ENCODE measurements at places on chromosomes 7 and 10. TPM values are rescaled to one million over a fixed set of nuclear protein-coding genes. Genes with fewer than 3 reads are reported as not detected.

- H3K36me3 ChIP-seq, result no peaks in the 10 kb centered on the region
- peak; percentile 48 for DNase-seq
- no peaks in the 10 kb centered on the region for H3K27me3 ChIP-seq
These were observed 19.6 kb upstream of the SCIN start for GRCh38 chr7:12550956-12551355.

- DNase-seq, result peak; percentile 41
- no peaks in the 10 kb centered on the region for H3K27me3 ChIP-seq
- H3K36me3 ChIP-seq, result no peaks in the 10 kb centered on the region
These were observed 112.8 kb downstream of the CDK14 start for GRCh38 chr7:90708841-90709317.

DNA sequence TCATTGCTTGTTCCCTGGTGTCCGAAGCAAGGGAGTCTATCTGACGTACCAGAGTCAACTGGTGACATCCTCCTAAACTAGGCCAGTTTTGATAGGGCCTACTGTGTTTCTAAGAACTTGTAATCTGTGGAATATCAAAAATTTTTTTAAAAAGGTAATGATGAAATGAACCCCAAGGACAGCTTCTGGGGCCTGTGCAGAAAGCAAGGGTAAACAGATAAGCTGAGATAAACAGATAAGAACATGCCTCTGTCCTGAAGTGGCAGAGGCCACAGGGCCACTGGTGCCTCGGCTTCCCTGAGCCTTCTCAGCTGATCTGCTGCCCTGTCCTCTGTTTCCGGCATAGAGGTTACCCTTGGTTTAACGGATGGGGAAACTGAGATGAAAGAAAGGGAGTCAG lies 8.8 kb downstream of the GRK5 start:
- H3K27ac ChIP-seq, result no peak overlapping the region
- H3K4me3 ChIP-seq, result no peak overlapping the region
- no peak for DNase-seq
- peaks cover 26% of the 10 kb centered on the region for H3K4me1 ChIP-seq

DNA sequence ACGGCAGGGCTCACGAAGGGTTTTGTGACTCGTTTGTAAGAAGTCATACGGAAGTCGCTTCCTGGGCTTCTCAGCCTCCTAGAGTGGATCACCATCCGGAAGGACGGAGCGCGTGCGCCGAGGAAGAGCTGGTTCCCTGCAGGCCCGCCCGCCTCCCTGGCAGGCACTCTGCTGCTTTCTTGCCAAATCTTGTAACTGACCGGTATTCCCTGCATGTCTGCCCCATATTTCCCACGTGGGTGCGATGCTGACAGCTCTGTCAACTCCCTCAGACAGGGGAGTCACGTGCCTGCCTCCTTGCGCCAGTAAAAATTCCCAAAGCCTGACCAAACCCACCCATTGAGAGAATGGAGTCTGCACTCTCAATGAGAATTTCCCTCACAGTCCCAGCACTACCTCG lies 12.7 kb downstream of the SHH start:
- H3K27ac ChIP-seq, result no peak overlapping the region
- DNase-seq, result peak; percentile 19
- H3K4me1 ChIP-seq, result 0 out of 2 replicates have a peak, but pooled peaks cover 4% of the 10 kb centered on the region
- no peaks in the 10 kb centered on the region for H3K36me3 ChIP-seq
- H3K4me3 ChIP-seq, result no peak overlapping the region
- H3K27me3 ChIP-seq, result peaks cover 63% of the 10 kb centered on the region

DNA sequence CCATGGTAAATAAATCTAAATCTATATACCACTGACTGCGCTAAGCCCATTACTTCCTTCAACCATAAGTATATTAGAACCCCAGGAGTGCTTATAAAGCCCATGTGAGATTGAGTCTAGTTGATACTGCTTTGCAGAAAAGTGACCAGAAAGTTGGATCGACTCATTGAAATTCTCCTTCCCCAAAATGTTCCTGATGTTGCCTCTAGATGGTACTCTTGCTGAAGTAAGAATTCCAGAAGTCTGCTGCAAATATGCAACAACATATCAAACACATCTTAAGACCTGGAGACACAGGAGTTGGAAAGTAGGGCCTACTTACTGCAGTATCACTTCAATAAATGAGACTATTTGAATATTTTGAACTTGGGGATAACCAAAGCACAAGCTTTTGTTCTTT lies 550.8 kb downstream of the IPMK start:
- no peak overlapping the region for H3K4me3 ChIP-seq
- no peaks in the 10 kb centered on the region for H3K36me3 ChIP-seq
- H3K4me1 ChIP-seq, result no peaks in the 10 kb centered on the region
- H3K27ac ChIP-seq, result no peak overlapping the region
- DNase-seq, result peak; percentile 50

DNA sequence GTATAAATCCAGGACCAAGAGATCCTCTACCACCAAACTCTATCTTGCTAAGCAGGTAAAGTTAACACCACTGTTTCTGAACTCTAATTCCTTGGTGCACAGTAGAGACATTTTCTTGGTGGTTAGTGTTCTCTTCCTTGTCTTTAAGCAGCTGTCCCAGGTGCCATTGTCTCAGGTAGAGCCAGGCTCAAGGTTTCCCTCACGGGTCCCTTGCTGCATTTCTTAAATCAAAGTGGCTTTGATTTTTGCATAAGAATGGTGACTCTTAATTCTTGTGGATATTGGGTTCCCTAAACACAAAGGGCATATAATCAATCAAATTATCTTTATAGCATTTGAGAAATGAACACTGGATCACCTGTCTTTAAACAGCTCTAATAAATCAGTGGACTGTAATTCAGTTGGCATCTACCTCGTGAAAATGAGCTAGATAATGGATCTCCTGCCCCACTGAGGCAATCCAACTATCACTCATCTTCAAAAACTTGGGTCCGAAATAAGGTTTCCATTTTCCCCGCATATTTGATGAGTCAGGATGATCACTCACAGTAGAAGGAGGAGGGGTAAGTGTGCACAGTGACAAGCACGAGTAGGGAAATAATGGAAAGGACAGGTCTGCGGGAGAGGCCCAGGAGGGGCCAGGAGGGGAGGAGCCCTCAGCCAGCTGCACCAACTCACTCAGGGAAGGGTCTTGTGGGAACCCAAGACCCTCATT lies 2.4 kb downstream of the ABCC2 start:
- H3K4me3 ChIP-seq, result no peak overlapping the region
- H3K4me1 ChIP-seq, result peaks cover 65% of the 10 kb centered on the region
- no peaks in the 10 kb centered on the region for H3K27me3 ChIP-seq
- H3K27ac ChIP-seq, result peak overlapping the region; percentile 53

DNA sequence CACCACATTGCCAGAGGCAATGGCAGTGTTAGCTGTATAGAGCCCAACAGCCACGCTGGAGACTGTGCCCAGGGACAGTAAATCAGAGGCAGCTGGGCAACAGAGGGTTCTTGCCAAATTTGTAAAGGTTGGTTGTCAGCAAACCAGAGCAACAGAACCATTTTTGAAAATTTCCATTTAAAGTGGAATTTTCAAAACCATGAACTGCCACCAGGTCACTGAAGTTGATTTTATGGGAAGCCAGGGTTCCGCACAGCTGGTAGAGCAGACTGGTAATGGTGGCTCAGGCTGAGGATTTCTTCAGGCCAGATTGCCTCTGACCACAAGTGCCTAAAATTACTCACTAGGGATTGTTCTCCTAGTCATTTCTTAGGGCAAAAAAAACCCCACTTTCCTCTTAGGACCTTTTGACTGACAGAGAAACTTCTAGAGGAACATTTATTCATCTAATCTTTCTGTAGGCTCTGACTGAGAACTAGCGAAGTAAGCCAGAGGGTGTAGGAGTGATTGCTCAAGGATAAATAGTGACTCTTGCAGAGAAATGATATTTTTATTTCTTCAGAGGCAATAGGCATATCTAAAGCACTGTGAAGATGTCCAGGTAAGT lies 342.4 kb downstream of the BBS9 start:
- no peaks in the 10 kb centered on the region for H3K27me3 ChIP-seq
- no peaks in the 10 kb centered on the region for H3K36me3 ChIP-seq
- peak; percentile 41 for DNase-seq
- no peak overlapping the region for H3K4me3 ChIP-seq
- H3K4me1 ChIP-seq, result no peaks in the 10 kb centered on the region

The TRIM56 gene
- 11.0 TPM for total RNA-seq

The SORCS3 gene
- total RNA-seq, result not detected
